ENCODE measurements at places on chromosomes 3 and 15.

DNA sequence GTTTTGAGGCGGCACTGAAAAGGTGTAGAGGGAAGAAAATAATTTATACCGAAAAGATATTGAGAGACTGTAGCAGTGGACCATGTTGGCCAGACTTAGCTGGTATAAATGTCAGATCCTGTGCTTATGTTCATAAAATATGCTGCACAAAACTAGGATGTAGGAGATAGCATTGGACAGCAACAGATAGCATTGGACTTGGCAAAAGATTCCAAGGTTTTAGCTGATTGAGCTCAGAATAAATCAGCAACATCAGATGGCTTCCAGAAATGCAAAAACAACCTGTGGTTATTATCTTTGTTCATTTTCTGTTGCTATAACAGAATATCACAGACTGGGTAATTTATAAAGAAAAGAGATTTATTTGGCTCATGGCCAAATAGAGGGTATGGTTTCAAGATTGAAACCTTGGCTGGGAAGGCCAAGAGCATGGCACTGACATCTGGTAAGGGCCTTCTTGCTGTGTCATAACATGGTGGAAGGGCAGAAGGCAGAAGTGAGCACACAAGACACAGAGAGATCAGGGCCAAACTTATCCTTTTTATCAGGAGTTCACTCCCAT lies 34.7 kb downstream of the SLC28A1 start:
- DNase-seq, result no peak

- DNase-seq, result no peak
These were observed 13.0 kb upstream of the ONECUT1 start for GRCh38 chr15:52803108-52803466.

GRCh38 chr15:85692873-85693272 lies 101.9 kb downstream of the KLHL25 start:
- DNase-seq, result no peak

GRCh38 chr15:31476866-31477265 lies 150.2 kb downstream of the KLF13 start:
- no peak for DNase-seq

GRCh38 chr3:108088697-108089096 lies 2.1 kb downstream of the CD47 start:
- DNase-seq, result no peak

- no peak for DNase-seq
These were observed 39.7 kb downstream of the MEF2A start for GRCh38 chr15:99605490-99605931.

DNA sequence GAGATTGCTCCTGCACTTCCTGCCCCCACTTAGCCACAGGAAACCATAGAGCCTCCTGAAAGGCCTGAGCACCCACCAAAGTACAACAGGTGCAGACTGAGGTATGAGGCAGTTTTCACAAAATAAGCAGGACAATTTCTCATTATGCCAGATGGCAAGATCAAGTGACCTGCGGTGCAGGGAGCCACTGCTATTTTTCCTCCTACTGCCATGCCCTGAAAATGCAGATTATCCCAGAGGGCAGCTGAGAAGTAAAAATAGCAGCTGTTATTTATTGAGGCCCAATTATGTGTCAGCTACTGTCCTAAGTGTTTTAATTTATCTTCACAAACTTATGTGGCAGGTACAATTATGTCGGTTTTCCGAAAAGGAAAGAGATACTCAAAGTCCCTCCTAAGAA lies 209.5 kb upstream of the ST8SIA2 start:
- no peak for DNase-seq

DNA sequence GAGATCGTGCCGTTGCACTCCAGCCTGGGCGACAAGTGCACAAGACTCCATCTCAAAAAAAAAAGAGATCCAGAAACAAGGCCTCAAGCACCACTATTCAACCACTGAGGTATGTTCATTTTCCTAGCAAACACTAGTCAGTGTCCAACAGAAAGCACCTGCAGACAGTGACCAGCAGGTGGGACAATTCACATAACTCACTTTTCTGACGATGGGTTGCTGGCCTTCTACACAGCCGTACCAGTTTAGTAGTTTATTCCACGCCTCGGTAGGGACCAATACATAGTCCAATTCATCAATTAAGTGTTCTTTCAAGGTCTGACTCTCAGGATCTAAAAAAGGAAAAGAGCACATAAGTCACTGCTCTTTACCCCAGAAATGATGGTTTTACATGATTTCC lies 12.4 kb downstream of the USP4 start:
- DNase-seq, result no peak

DNA sequence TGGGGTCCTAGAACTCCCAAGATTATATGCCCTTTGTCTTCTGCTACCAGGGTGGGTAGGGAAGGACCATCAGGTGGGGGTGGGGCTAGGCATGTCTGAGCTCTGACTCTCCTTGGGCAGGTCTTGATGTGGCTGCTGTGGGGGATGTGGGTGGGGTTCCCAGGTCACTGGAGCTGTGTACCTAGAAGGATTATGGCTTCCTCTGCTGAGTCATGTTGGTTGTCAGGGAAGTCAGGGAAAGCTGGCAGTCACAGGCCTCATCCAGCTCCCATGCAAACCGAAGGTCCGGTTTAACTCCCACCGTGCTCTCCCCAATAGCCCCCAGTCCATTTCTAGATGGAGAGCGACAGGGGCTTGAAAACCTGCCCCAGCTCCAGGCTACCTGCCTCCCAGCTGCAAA lies 35.2 kb downstream of the EID1 start:
- no peak for DNase-seq
